IPS DF 19.7 (cell line): ENCODE measurements at places on chromosomes 6 and 20.

GRCh38 chr20:38919683-38920082 lies 6.5 kb upstream of the FAM83D start:
- no peak for DNase-seq

GRCh38 chr6:79134699-79135474 lies 56.8 kb upstream of the PHIP start:
- DNase-seq = no peak

- no peak for DNase-seq
Measured at GRCh38 chr6:74256381-74256780, 560.4 kb downstream of the CD109 start.

GRCh38 chr6:53302678-53303360 lies 45.9 kb downstream of the ELOVL5 start:
- no peak for DNase-seq

DNA sequence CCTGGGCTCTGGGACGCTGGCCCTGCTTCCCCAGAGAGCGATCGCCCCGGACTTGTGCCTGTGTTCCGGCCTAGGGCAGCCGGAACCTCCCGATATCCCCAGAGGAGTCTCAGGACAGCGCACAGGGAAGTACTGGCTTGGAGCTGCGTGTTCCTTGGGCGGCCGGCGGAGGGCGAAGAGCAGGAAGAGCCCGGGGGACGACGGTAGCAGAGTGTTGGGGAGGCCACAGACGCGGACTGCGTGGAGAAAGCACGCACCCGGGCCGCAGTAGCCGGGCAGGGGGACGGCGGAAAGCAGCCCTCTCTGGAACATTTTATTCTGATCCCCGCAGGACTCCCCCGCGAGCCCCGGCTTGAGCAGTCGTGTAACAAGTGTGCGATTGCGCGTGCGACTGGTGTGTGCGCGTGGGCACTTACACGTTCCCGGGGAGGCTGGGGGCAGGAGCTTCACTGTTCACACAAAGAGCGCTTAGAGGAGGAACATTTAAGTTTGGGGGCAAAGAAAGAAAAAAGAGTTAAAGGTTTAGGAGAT lies 36.1 kb downstream of the NCR2 start:
- DNase-seq = no peak

DNA sequence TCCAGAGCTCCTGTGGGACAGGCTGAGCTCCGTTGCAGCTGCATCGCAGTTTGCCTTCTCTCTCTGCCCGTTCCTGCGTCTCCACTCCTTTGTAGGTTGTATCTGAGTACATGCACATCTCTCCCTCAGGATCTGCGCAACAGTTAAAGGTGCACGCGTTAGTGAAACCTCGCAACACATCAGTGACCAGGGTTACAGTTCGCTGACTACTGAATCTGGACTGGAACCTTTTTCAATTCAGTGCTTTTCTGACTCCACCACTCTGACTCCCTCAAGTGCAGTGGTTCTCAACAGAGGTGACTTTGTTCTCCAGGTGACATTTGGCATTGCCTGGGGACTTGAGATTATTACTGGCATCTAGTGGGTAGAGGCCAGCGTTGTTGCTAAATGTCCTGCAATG lies 44.0 kb downstream of the UST start:
- DNase-seq = no peak

DNA sequence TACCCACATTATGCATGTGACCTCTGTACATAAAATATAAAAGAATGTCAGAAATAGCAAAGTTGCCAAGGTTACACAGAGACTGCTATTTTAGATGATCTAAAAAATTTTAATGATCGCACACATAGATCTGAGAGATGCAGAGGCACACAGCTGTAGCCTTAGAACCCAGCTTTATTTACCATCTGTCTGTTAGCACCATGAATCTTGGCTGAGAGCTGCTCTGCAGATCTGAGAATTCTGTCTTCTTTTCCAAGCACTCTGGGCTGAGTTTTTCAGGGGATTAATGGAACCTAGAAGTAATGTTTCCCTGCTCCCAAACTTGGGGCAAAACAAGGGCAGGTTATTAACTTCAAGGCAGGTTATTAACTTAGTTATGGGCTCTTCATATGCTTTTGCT lies 248.7 kb upstream of the JAG1 start:
- DNase-seq = no peak

DNA sequence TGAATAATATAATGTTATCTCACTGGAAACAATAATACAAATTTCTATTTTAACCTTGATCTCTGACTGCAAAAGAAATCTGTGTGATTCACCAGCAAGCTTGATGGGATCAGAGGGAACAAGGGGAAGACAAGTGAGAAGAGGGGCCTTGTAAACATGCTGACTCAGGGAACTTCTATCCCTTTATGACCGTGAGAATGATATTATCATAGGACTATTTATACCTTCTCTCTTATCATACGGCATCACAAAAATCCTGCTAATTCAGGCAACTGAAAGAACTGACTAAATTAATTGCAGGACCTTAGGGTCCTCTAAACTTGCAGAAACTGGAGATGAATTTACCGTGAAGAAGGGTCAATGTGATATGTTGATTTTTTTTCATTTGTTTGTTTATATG lies 173.3 kb downstream of the PTPRK start:
- no peak for DNase-seq

DNA sequence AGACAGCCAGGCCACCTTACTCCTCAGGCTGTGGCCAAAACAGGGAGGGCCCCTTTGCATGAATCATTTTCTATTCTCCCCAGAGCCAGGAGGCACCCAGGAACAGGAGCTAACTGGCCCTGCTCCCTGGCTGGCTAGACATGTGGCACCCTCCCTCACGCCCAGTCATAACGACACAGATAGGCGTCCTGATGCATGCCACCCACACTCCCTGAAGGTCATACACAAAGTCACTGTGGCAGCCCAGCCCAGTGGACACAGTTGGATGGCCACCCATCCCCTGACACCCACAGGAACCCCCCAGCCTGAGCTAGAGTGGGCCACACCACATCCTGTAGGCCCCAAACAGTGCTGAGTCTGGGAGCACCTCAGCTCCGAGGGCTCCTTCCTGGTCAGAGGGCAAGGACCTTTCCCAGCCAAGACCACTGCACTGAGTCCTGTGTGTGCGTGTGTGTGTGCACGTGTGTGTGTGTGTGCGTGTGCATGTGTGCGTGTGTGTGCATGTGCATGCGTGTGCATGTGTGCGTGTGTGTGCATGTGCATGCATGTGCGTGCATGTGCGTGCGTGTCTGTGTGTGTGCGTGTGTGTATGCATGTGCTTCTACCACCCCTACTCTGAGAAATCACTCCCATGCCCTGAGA lies 21.6 kb downstream of the TFEB start:
- DNase-seq = no peak

DNA sequence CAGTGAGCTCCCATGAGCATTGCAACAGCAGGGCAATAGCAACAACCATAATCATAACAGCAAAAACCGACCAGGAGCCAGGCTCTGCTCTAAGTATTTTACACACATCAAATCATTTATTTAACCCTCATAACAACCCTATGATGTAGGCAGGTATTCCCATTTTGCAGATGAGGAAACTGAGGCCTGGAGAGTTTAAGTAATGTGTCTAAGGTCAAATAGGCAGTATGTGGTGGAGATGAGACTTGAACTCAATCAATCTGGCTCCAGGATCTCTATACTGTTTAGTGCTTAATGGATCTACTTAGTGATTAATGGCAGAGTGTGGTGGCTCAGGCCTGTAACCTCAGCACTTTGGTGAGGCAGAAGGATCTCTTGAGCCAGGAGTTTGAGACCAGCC lies 3.4 kb downstream of the TMEM151B start:
- DNase-seq = no peak

DNA sequence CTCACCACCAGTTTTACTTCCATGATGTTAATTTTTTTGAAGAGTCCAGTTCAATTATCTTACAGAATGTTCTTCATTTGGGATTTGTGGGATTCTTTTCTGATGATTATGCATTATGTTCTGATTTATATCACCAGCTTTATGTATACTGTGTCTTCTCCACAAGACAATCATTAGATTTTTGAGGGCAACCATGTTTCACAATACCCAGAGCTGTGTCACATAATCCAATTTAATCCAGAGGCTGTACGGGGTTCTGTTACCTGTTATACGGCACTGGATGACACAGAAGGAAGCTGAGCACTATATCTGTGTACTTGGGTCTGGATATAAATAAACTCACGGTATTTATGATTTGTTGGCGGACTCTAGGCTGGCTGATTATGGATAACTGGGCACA lies 41.6 kb upstream of the RPN2 start:
- DNase-seq = no peak

- DNase-seq = no peak
Measured at GRCh38 chr6:15477746-15478145, 185.1 kb downstream of the DTNBP1 start.

DNA sequence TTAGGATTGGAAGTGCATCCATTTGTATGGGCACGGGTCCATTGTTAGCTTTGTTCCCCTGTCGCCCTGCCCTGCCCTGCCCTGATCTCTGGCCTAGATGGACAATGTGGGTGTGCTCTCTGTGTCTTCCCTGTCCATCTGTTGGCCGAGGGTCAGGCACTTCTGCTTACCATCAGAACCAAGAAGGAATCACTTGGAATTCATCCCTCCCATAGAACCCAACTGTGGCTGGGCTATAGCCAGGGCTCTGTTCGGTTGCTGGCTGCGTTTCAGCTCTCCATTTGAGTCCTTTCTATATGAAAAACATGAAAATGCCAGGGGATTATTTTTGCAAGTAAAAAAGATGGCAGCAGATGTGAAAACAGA lies 26.6 kb upstream of the TULP4 start:
- no peak for DNase-seq

DNA sequence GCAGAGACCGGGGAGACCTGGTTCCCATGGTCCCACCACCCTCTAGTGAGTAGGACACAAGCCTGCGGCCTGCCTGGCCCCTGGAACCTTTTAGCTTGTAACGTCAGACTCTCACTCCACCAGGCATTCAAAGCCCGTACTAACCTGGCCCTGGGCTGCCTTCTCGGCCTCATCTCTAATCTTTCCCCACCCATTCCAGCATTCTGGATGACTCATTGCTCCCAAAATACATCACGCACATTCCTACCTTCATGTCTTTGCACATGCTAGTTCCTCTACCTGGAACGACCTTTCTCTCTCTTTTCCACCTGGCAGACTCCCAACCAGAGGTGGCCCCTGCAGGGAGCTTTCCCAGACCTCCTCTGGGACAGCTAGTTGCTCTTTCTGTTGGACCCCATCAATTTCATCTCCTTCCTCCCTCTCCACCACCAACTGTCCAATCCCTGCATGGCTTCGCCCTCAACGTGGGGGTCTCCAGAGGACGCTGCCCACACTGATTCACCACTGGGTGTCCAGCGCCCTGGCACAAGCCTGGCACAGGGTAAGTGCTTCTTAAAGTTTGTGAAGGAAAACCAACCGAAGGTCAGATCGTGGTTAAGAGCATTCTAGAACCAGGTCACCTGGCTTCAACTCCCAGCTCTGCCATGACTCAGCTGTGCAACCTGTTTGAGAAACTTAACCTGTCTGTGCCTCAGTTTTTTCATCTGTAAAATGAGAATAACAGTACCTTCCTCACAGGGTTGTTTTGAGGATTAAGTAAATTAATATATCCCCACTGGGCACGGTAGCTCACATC lies 35.2 kb downstream of the JPH2 start:
- DNase-seq = no peak

DNA sequence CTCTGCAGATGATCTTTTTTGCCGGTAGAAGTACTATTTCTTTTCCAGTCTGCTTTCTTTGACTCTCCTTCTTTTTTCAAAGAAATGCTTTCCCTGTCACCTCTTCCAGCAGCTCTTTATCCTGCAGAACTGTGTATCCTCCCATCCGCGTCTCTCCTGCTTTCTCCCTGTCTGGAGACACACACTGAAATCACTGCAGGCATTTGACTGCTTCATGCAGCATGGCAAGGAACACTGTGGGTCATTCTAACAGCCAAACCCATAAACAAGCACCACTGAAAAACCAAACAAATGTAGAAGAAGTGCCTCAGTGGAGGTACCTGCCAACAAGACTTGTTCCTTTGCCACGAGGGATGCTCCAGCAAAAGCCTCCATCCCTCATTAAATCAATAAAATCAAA lies 403.7 kb upstream of the CITED2 start:
- no peak for DNase-seq

- no peak for DNase-seq
Measured at GRCh38 chr20:10658876-10659632, 14.7 kb downstream of the JAG1 start.

GRCh38 chr6:136073216-136073615 lies 176.9 kb downstream of the MTFR2 start:
- no peak for DNase-seq
